Stimulated activated CD4-positive, alpha-beta T cell treated with anti-CD3 and anti-CD28 coated beads, Interleukin-12 subunit alpha, Interleukin-12 subunit beta, amount 100 ng/mL, for 4 hours (primary cell): ENCODE measurements at places on chromosomes 4 and X.

DNA sequence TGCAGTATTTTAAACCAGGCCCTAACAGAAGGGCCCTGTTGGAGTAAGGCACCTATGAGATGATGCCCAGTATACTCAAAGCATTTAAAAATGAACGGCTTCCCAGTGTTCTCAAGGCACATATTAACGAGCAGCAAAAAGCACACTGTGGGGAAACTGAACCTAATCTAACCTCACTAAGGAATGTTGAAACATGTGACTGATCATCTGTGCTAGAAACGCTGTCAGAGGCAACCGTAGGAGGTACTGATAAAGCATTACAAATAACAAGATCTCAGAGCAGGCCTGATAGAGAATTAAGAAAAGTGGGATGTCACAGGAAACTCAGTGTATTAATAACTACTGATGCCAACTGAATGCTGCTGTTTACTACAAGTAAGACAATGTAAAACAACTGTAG, 24.0 kb downstream of the ASB9 start:
- DNase-seq = no peak

DNA sequence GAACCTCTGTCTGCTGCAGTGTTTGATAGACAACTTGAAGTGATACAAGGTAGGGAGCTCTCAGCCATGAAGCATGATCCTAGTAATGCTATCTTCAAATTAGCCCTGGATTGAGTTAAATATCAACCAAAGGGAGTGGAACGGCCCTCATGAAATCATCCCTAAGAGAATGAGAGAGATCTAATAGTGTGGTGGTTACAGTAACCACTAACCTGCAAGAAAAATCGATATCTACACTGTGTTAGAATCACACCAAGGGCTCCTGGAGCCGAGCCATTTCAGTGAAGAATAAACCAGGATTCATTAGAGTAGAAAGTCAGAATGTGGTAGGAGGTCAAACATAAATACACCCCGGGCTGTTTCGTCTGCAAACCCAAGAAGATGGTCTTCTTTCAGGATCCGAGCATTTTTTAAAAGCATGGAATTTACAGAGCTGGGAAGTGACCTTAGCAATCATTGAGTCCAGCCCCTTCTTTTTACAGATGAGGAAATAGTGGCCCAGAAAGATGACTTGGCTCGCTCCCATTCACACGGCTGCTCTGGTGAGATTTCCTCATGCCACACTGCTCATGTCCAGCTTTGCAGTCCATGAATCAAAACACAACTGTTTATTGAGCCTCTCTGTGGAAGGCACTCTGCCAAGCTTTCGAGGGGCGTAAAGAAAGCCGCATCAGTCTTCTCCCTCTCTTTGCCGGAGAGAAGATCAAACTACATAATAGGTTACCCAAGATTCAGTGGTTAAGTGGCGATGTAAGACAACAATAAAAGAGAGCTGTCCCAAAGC, 5.5 kb upstream of the DCTD start:
- no peak for DNase-seq

GRCh38 chrX:40100537-40101429, 3.0 kb upstream of the BCOR start:
- DNase-seq = no peak

- DNase-seq = no peak
These were observed 14.0 kb downstream of the SHOX start for GRCh38 chrX:644304-645281.

GRCh38 chr4:10697086-10697485, 12.5 kb upstream of the CLNK start:
- DNase-seq = no peak

- no peak for DNase-seq
These were observed 67.5 kb upstream of the MND1 start for GRCh38 chr4:153276971-153277370.

- DNase-seq = no peak
These were observed 640.8 kb downstream of the TRIML1 start for GRCh38 chr4:188780028-188780427.

DNA sequence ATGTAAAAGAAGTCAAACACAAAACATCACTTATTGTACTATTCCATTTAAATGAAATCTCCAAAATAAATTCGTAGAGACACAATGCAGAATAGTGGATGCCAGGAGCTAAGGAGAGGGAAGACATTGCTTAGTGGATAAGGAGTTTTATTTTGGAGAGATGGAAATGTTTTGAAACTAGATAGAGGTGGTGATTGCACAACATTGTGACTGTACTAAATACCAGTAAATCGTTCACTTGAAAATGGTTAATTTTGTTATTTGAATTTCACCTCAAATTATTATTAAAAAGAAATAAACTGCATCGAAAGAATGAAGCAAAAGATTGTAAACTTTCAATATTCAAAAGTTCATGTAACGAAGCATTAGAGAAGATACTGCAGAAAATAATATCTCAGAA, 9.7 kb upstream of the ACSL4 start:
- DNase-seq = no peak
